Choroid plexus epithelial cell (primary cell): ENCODE measurements at places on chromosomes 3 and 15.
A peak's percentile ranks its signal among the peaks of the same experiment; 100 is the strongest.

DNA sequence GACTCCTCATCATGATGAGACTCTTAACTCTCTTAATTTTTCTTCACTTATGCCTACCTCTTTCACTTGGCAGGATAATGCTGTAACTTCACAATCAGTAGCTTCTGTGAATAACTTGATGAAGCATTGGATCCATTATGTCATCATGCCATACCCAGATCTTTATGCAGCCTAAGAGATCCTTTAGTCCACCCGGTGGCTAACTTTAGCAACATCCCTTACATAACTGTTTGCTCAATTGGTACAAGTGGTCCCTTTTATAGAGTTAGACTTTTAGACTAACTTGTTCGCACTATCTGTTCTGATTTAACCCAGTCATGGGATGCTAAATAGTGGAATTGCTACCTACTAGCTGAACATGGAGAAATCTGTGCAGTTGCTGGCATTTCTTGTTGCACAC lies 184.5 kb downstream of the USP13 start:
- peak; percentile 56 for DNase-seq

- no peak for DNase-seq
Measured at GRCh38 chr15:79572691-79573404, 140.7 kb downstream of the MINAR1 start.

DNA sequence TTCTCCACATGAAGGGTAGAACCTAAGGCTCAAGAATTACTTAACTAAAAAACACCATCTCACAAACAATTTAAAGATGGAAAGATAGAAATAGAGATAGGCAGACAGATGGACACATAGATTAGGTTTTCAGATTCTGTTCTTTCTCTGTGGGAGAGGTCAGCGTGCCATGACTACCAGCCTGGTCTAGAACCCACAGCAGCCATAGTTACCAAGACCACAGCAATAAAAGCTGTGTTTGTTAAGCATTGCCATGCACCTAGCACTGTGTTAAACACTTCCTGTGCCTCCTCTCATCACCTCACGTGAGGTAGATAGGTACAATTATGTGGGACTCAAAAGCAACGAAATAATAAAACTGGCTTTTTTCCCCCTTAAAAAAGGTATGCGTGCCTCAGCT lies 83.1 kb upstream of the TSEN2 start:
- DNase-seq: no peak

DNA sequence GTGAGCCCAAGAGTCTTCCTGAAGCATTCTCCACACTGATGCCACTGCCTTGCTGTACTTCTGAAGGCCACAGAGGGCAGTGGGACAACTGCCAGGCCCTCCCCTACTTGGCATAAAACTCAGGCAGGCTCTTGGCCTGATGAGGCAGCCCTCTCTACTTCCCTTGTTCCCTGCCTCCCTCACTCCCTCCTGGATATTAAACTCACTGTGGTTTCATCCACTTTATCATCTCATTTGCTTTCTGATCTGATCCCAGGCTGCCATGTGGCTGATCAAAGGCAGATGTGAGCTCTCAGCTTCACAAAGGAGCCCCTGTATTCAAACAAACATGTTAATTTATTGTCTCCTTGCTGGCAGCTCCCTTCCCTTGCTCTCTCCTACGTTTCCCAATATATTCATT lies 533.5 kb downstream of the IGSF11 start:
- no peak for DNase-seq

- peak; percentile 10 for DNase-seq
Measured at GRCh38 chr3:155745795-155746550, 1.1 kb upstream of the PLCH1 start.

GRCh38 chr3:116005404-116005803 lies 382.1 kb downstream of the GAP43 start:
- peak; percentile 98 for DNase-seq

GRCh38 chr3:73401616-73402279 lies 223.0 kb downstream of the PDZRN3 start:
- no peak for DNase-seq

GRCh38 chr3:161913786-161914389 lies 417.3 kb downstream of the OTOL1 start:
- DNase-seq: peak; percentile 76

- DNase-seq: peak; percentile 29
Measured at GRCh38 chr3:136135039-136135802, 60.9 kb downstream of the MSL2 start.

DNA sequence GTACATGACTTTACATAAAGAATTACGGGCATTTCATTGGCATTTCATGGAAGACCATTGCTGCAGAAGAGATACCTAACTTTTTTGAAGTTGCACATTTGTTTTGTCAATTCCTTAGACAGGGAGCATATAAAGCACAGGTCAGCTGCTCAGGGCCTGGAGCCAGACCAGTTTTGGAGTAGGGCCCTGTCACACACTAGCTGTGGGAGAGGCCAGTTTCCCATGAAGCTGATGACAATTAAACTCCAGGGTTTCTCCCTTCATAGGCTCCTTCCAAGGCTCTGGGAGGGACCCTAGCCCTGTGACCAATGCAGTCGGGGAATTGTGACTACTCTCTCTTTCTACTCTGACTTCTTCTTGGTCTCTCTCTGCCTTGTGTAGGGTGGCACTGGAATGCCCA lies 107.3 kb upstream of the SELENOK start:
- no peak for DNase-seq

- no peak for DNase-seq
Measured at GRCh38 chr3:46135475-46135874, 72.6 kb downstream of the CCR1 start.

- DNase-seq: peak; percentile 88
Measured at GRCh38 chr3:11155341-11156025, 1.2 kb downstream of the HRH1 start.

- peak; percentile 15 for DNase-seq
Measured at GRCh38 chr3:179432021-179432420, 19.2 kb downstream of the GNB4 start.

DNA sequence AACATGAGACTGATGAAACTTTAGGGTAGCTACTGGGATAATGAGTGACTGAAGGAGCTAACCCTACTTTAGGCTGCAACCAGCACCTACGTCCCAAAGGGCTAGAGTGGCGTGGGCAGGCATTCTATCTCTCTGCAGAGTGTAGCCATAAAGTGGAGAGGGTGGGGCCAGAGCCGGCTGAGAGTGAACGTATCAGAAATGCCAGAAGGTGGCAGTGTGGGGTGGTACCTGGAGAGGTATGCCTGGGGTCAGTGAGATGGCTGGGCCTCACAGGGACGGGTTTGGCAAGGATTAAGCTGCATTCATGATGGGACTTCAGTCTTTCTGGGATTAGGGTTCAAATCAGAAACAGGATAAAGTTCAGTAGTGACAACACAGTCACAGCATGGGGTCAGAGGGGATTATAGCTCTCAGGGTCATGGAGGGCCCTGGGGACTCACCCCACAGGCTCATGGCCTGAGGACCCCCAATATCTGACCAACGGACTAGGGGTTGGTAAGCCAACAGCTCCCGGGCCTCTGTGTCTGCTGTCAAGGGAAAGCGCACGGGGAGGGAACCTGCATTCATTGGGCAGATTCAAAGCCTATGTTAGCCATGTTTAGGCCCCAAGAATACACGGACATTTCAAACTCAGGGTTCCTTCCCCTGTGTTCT lies 86.5 kb upstream of the FOXB1 start:
- peak; percentile 61 for DNase-seq

DNA sequence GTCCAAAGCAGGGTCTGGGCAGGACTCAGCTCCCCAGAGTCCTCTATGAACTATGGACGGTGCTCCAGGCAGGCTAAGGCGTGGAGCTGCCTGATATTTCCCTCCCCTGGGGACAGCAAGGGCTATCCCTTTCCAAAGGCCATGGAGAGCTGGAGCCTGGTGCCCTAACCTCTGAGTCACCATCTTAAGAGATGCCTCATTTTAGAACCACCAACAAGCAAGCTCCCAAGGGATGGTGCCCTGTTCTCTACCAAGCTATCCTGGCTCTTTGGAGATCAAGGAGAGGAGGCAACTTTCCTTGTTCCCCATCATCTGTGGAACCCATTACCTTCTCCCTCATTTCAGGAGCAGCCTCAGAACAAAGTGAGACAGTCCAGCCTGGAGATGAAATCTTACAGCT lies 15.7 kb downstream of the STARD5 start:
- no peak for DNase-seq

DNA sequence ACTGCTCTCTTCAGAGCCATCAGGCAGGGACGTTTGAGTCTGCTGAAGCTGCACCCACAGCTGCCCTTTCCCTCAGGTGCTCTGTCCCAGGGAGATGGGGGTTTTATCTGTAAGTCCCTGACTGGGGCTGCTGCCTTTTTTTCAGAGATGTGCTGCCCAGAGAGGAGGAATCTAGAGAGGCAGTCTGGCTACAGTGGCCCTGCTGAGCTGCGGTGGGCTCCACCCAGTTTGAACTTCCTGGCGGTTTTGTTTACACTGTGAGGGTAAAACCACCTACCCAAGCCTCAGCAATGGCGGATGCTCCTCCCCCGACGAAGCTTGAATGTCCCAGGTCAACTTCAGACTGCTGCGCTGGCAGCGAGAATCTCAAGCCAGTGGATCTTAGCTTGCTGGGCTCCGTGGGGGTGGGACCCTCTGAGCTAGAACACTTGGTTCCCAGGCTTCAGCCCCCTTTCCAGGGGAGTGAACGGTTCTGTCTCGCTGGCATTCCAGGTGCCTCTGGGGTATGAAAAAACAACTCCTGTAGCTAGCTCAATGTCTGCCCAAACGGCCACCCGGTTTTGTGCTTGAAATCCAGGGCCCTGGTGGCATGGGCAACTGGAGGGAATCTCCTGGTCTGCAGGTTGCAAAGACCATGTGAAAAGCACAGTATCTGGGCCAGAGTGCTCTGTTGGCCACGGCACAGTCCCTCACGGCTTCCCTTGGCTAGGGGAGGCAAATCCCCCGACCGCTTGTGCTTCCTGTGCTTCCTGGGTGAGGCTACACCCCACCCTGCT lies 21.1 kb upstream of the ST6GAL1 start:
- DNase-seq: peak; percentile 58

- no peak for DNase-seq
Measured at GRCh38 chr15:48427479-48427878, 96.2 kb downstream of the DUT start.

GRCh38 chr3:135242285-135242684 lies 447.2 kb downstream of the EPHB1 start:
- no peak for DNase-seq

- no peak for DNase-seq
Measured at GRCh38 chr15:69025320-69025719, 10.8 kb downstream of the NOX5 start.

DNA sequence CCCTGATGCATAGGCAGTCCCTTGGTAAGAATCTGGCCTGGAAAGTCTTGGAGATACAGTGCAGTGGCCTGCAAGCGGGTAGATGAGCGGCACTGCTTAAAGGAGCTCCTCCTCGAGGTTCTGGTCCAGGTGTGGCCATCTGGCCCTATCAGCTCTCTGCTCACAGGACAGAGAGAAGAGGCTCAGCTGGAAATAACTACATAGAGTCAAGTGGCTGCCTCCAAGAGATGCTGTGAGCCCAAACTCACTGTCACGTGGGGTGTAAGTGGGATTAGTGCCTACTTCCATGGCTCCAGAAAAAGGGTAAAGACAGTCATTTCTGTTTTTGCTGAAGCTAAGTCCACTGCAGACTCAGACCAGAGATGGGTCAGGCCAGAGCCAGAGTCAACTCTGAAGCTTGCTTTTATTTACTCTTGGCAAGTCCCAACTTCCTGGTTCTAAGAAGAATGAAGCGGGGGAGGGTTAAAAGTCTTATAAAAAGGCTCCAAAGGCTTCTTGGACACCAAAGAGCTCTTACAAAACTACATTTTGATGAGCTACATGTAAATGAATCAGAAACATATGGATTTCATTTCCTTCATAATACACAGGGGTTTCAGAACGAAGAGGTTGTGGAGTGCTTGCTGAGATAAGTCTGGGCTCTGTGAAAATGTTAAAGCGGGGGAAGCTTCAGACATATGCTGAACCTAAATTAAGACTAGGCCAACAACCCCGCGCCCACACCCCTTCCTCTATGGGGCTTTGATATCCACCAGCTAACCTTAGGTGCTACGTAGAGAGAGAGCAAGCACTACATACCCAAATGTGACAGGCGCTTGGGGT lies 77.1 kb downstream of the PDZRN3 start:
- peak; percentile 71 for DNase-seq

DNA sequence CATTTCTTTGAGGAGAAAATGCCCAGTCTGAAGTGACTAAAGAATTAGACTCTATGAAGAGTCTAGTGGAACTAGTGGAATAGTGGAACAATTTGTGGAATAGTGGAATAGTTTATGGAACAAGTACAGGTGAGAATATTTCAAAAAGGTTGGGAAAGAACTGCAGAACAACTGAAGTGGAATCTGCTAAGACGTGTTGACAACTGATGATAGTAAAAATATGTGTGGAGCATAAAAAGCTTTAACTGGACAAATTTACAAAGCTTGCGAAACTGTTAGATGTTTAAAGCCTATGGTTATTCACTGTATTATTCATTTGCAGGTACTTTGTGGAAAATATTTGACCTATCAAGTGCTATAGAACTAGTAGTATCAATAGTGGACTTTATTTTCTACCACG lies 164.5 kb downstream of the ADAMTS9 start:
- no peak for DNase-seq

DNA sequence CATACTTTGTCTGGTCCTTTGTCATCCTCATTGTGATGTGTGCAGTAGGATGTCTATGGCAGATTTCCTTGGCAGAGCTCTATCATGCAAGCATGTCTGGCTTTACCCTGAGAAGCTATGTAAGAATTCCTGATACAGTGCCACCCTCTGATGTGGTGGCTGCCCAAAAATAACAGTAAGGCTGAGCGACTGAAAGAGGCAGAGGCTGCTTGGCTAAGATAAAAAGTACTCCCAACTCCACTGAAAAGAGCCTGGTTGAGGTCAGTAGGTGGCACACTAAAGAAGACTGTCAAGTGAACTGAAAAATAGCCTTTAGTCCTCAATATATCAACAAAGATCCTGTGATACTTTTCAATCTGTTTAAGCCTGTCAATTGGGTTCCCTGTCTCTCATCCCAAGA lies 31.7 kb downstream of the BTLA start:
- DNase-seq: no peak

DNA sequence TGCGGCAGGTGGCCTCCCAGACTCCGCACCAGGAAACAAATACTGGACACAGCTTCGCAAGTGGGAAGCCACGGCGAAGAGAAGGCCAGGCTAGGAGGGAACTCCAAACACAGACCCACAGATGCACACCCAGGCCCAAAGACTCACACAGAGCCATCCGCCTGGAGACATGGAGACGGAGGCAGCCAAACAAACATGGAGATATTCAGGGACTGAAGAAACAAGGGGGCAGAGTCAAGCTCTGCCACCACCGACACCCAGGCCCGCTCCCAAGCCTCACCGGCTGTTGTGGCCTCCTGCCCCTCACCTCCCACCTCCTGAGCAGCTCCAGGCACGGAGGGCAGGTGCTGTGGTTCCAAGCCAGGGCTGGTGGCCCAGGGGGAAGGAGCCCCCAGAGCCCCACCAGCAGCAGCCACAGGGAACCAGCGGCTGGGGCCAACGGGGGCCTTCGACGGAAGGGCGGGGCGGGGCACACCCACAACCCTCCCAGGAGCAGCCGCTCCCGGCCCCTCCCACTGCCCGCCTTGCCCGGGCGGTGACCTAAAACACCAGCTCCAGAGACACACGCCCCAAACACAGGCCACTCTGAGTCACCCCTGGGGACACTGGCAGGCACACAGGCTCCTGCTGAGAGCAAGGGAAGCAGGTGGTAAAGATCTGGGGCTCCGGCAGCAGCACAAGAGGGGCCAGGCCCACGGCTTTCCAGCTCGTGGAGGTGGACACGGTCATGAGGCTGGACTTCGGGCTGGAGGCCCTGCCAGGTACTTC lies 31.9 kb downstream of the TNK2 start:
- no peak for DNase-seq

GRCh38 chr15:65060641-65061397 lies 7.0 kb downstream of the RASL12 start:
- no peak for DNase-seq

GRCh38 chr3:71591101-71591500 lies 7.6 kb upstream of the FOXP1 start:
- no peak for DNase-seq

GRCh38 chr3:194282436-194283122 lies 68.5 kb downstream of the CPN2 start:
- DNase-seq: no peak
